ENCODE measurements at places on chromosomes 11 and 22.

DNA sequence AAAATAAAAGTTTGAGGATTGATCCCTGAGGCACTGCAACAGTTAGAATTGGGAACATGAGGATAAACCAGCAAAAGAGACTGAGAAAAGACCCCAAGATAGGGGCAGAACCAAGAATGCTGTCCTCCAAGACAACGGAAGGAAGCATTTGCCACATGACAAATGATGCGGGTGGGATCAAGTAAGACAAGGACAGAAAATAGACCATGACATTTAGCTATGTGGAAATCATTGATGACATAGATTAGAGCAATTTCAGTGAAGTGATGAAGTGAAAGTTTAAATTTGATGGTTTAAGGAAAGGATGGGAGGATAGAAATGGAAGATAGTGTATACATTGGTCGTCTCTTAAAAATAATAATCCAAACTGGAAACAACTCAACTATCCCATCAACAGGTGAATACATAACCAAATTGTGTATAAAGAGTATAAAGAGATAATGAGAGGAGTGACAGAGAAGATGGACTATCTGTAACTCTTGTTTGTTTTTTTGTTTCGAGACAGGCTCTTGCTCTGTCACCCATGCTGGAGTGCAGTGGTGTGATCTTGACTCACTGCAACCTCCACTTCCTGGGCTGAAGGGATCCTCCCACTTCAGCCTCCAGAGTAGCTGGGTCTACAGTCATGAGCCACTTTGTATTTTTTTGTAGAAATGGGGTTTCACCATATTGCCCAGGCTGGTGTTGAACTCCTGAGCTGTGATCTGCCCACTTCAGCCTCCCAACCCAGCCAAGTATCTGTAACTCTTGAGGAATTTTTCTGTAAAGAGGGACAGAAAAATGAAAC, 48.7 kb upstream of the FDX1 start:
- no peak for DNase-seq

DNA sequence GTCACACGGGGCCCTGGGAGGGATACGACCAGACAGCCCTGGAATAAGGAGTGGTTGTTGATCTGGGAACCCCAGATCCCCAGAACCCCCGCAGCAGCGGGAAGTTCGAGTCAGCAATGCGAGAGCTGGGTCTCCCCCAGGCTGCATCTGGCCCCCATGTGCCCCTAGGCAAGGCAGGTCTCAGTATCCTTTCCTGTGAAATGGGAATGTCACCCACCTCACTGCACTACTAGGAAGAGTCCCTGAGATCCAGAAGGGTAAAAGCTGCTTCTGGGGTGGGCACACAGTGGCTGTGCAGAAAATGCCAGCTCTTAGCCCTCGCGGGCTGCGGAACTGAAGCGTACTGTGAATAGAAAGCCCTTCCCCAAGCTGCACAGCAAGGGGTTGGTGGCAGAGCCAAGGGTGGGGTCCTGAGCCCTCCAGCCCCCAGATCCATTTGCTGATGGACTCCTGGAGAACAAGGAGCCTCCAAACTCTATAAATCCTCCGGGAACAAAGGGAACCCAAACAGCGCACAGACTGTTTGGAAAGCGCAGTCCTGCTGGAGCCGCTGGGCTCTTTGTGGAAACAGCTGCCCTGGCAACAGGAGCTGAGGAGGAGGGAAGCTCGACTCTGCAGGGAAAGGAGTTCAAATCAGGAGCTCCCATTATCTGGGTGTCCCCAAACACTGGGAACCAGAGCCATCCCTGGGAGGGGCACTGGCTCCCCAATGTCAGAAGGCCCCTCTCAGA, 68.2 kb upstream of the SHISAL1 start:
- no peak for DNase-seq

DNA sequence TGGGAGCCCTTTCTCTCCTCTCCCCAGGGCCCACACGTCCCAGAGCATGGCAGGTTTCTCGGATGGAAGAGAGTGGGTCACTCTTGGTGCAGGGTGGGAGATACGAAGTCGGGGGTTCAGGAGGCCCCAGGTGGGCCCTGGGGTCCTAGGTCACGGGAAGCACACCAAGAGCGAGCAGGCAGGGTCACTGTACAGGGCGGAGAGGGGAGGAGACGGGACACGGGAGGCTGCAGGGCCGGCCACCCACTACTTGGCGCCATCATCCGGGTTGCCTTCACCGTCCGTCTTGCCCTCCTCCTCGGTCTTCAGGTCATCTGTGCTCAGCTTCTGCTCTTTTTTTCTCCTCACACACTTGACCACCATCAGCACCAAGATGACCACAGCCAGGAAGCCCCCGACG, 9.8 kb downstream of the SCN2B start:
- no peak for DNase-seq

- no peak for DNase-seq
Measured at GRCh38 chr11:62644220-62644619, 2.2 kb downstream of the GANAB start.

DNA sequence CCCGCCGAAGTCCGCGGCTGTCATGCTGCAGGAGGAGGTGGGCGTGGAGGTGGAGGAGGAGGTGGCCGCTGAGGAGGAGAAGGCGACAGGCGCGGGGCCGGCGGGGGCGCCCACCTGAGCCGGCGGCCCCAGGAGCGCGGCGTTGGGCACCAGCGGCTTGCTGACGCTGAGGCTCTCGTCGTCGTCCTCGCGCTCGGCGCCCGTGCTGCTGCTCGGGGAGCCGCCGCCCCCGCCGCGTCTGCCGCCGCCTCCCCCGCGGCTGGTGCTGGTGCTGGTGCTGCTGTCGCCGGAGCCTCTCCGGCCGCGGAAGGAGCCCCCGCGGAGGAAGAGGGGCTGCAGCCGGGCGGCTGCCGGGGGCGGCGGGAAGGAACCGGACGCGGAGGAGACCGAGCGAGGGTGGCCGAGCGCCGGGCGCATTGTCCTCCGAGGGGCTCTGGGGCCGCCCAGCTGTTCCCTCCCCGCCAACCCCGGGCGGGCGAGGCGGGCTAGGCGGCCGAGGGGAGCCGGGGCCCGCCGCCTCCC, 388 bp downstream of the TMEM121B start:
- no peak for DNase-seq

GRCh38 chr11:75706260-75706729, 11.3 kb upstream of the MOGAT2 start:
- DNase-seq: peak; percentile 33

DNA sequence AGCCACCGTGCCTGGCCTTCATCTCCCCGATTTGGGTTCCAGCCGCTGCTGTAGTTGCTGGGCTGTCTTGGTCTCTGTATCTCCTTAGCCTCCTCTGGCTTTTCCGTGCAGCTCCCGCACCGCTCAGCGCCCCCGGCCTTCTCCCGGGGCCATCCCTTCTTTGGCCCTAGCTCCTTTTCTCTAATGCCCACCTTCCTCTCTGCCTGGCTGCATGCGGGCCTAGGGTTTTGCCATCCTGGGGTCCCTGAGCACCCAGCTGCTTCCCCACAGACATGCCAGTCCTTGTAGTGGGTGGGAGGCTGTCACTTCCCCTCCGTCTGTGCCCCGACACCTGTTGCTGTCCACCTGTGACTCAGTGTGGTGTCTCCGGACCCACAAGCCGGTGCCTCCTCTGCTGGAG, 36.4 kb downstream of the KCNJ4 start:
- no peak for DNase-seq

DNA sequence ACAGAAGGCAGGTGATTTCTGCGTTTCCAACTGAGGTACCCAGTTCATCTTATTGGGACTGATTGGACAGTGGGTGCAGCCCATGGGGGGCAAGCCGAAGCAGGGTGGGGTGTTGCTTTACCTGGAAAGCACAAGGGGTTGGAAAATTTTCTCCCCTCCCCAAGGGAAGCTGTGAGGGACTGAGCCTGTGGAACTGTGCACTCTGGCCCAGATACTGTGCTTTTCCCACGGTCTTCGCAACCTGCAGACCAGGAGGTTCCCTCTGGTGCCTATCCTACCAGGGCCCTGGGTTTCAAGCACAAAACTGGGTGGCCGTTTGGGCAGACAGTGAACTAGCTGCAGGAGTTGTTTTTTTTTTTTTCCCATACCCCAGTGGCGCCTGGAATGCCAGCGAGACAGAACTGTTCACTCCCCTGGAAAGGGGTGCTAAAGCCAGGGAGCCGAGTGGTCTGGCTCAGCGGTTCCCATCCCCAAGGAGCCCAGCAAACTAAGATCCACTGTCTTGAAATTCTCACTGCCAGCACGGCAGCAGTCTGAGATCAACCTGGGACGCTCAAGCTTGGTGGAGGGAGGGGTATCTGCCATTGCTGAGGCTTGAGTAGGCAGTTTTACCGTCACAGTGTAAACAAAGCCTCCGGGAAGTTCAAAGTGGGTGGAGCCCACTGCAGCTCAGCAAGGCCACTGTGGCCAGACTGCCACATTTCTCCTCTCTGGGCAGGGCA, 97.2 kb downstream of the JRKL start:
- DNase-seq: no peak

DNA sequence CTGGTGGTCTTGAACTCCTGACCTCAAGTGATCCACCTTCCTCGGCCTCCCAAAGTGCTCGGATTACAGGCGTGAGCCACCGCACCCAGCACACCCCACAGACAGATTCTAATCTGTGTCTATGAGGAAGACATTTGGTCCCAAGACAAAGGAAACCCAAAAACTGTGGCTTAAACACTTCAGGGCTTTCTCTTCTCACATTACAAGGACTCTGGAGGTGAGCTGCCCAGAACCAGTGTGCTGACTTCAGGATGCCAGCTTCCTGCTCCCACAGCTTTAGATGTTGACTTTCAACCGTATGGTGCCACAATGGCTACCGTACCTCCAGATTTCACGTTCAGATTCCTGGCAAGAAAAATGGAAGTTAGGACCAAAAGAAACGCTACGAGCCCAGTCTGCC, 32.2 kb upstream of the SYT7 start:
- DNase-seq: no peak

DNA sequence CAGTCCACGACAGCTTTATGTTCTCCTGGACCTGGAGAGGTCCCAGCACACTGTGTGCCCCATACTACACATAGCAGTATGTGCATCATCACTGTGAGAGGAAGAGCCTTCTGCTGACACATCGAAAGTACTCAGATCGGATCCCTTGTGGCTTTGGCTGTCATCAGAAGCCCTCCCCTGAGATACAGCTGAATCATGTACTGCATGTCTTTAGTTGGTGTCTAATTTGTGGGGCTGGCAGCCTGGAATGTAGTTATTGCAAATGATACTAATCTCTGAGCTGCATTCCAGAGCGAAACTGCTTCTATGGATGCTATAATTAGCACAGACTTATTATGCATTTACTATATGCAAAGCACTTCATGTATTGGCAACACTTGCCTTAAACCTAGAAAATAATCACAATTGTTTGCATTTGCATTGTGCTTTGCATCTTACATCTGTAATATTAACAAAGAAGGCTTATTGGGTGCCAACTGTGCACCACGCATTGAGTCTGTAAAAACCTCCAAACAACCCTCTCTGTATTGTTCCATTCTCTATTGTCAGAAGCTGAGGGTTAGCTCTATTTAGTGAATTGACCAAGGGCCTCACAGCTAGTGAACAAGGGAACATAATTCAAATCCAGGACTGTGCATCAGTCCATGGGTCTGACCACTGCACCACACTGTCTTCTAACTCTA, 89.2 kb upstream of the CRTAM start:
- DNase-seq: no peak

- DNase-seq: no peak
Measured at GRCh38 chr11:79040348-79040747, 400.5 kb downstream of the TENM4 start.

DNA sequence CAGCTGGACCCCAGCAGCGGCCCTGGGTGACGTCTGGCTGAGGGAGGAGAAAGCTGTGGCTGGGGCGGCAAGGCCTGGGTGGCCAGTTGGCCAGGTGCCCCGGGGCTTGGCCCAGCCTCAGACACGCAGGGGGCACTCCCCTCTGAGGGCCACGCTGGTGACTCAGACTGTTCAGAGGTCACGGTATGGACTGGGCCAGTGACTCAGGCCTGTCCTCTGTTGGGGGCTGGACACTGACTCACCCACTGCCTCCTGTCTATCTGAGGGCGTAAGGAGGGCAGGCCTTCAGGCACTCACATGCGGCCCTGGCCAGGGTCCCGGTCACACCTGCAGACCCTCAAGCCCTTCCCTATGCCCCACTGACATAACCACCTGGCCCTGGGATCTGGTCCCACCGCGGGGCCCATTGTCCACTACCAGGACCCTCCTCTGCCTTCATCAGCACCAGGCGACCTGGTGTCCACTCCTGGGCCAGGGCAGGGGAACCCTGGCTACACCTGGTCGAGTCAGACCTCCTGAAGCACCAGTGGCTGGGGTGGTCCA, 3.7 kb upstream of the MUC5AC start:
- DNase-seq: no peak

DNA sequence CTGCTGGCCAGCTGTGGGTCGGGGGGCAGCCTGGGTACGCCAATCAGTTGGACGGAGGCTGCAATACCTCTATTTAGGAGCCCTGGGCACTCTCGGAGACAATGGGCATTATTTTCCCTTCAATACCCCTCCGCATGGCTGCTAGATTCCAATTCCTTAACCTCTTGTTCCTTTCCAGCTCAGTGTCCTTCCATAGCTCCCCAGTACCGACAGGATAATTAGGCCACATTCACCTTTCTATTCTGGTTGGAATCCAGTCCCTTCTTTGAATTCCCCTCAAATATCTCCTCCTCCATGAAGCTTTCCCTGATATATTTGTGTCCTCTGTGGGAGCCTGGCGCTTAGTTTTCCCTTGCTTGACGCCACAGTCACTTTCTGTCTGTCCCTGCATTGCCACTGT, 4.2 kb upstream of the BIK start:
- no peak for DNase-seq

- no peak for DNase-seq
Measured at GRCh38 chr22:46149512-46150033, 753 bp upstream of the PPARA start.

GRCh38 chr11:90594658-90595057, 371.8 kb upstream of the CHORDC1 start:
- DNase-seq: no peak

DNA sequence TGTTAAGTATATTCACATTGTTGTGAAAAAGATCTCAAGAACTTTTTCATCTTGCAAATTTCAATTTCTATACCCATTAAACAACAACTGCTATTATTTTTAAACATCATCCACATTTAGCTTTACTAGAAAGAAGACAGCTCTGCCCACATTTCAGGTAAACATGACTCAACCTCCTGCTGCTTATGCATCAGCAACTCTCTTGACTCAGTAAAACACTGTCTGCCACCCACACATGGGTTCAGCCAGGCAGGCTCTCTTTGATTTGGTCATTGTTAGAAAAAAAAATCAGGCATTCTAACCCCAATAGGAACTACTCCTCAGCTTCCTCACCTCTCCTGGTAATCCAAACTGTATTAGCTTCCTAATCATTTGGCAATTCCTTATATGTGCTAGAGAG, 5.1 kb upstream of the ENDOD1 start:
- DNase-seq: no peak

- DNase-seq: no peak
Measured at GRCh38 chr11:63567044-63567840, 4.1 kb upstream of the PLAAT2 start.
